Kasumi-1 (cell line): ENCODE measurements at places on chromosomes 4 and X.

GRCh38 chr4:139666735-139667281 is 1.2 kb downstream of the MGST2 start:
- peak; percentile 75 for DNase-seq

DNA sequence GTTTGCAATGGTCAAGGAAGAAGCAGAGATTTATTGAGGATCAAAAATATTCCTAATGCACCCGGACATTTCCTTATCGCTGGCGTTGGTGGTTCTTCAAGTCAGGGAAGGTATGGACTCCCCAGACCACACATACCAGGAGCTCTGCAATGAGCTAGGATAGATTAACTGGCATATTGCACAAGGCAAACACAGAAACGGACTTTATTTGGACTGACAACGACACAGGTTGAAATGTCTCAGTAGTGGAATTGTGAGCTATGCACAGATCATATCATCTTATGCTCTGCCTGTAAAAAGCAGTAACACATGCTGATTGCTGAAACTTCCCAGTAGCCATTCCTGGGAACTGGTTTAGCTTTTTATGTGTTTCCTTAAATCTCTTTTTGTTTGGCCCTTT is 1.7 kb downstream of the TSPAN7 start:
- DNase-seq: no peak

DNA sequence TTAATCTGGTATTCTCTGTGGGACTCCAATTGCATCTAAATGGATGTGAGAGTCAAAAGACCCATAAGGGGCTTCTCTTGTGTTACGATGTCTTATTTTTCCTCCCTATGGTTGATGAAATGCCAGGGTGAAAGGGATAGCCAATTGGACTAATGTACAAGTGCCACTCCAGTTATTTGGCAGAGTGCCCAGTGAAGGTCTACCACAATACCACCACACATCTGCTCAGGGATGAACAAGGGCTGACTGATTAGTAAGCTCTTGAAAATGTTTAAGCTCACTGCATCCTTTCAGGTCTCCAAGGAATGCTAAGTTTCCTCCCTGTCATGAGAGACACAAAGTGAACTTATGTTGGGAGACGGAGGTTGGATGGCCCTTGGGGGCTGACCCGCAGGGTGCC is 57.8 kb downstream of the HEPH start:
- no peak for DNase-seq

- no peak for DNase-seq
These were observed at the start of gene ENPEP for GRCh38 chr4:110475881-110476818. Gene ENPEP, plus strand, starts transcription at chr4:110476155. Its CDS starts 260 bp downstream, at chr4:110476415.

- no peak for DNase-seq
These were observed 465.1 kb downstream of the PDHA2 start for GRCh38 chr4:96305030-96305429.

GRCh38 chrX:145865082-145865481 is 47.5 kb downstream of the SLITRK2 start:
- DNase-seq: no peak

GRCh38 chr4:153518637-153519389 is 52.7 kb downstream of the TMEM131L start:
- DNase-seq: no peak

DNA sequence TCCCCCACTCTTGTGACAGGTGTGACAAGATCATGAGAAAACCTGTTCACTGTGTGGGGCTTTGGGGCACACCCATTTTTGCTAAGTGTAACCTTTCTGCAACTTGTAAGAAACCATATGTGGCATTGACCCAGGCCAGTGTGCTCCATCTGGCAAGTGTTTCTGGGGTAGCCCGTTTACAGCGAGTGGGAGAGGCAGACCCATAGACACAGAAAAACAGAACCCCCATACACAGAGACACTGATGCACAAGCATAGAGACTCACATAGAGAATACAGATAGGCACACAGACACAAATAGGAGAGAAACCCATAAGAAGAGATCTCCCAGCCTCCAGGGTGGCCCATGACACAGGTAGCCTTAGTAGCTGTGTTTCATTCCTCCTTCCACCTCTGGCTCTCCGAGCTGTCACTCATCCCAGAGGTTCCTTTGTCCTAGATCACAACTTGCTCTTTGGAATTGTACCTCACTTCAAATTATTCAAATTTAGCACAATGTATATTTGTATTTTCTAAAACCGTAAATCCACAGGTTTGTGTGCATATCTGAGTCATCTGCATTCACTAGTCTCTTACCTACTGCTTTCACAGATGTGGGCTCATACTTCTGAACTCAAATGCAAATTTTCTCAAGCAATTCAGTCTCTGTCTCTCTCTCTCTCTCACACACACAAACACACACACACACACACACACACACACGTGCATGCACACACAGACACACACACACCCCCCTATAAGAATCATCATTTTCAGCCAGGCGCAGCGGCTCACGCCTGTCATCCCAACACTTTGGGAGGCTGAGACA is 114.4 kb downstream of the SH3KBP1 start:
- no peak for DNase-seq

DNA sequence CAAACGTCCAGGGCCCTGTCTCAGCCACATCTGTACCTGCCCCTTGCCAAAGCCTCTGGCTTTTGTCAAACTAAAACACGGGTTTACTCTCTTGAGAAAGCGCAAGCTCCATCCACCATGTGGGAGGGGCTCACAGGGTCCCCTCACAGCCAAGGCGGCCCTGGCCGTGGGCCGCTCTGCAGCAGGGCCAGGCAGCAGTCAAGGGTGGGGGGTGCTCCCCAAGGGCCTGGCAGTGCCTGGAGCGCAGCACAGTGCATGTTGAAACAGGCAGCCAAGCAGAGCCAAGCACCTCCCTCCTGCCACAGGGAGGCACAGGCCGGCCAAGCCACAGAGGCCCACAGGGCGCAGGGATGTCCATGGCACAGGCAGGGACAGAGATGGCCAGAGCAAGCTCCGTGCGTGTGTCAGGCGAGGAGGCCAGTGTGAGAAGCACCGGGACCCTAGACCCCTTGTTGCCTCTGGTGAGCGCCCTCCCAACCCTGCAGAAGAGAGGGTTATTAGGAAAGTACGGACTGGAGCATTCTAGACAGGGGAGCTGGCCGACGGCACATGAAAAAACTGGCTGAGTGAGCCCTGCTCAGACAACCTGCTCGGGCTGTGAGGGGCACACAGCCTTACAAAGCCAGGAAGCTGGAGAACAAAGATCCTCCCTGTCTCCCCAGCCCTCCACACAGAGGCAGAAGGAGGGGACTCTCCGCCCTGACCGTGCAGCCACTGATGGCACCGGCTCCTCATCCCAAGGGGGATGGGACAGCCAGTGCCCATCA is 39.0 kb downstream of the FAM53A start:
- DNase-seq: no peak

DNA sequence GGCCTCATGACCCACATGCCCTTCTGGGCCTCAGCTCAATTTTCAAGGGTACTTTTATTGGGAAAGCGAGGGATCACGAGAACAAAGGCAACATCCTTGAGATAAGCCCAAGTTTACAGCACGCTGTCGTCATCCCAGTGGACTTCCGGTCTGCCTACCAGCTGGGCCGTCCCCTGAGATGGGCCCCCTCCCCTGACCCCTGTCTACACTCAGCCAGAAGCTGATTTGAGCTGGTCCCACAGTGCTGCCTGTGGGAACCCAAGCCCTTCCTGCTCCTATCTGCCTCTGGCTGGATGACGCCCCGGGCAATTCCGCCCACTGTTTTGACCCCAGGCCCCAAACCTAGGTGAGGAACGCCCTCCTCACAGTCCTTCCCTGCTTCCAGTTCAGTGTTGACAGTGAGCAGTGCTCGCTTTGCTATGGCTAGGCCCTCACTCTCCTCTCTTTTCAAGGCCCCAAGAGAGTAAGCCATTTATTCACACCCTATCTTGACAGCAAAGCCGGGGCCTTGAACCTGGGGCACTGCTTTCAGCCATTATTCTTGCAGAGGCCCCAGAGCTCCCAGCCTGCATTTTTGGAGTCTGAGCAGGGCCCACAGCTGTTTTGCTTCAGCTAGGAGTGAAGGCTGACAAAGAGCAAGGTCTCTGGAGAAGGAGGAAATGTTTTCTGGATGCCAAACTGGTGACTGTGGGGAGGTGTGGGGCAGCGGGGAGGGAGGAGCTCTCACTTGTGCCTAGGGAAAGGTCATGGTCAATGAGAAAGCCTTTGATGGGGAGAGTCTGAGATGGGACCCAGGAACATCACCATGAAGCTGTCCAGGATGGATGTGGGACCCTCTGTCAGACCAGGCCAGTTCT is 164.6 kb upstream of the BCOR start:
- no peak for DNase-seq

- no peak for DNase-seq
These were observed 780.6 kb downstream of the FAM133A start for GRCh38 chrX:94454606-94455005.

DNA sequence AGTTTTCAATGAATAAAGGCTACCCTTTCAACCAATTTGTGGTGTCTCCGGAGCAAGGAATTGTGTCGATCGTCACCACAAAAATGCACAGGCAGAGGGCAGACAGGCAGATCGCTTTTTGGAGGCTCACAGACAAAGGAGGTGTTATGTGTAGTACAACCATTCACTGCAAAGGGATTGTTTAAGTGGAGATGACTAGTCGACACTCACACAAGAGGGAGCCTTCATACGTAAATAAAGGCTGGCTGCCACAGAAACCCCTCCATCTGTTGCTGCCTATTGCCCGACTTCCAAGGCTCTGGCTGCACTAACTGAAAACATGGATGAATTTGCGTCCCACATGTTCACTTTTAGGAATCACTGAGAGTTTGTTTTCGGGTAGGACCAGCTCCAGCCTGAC is 281.1 kb downstream of the NKX6-1 start:
- DNase-seq: no peak

DNA sequence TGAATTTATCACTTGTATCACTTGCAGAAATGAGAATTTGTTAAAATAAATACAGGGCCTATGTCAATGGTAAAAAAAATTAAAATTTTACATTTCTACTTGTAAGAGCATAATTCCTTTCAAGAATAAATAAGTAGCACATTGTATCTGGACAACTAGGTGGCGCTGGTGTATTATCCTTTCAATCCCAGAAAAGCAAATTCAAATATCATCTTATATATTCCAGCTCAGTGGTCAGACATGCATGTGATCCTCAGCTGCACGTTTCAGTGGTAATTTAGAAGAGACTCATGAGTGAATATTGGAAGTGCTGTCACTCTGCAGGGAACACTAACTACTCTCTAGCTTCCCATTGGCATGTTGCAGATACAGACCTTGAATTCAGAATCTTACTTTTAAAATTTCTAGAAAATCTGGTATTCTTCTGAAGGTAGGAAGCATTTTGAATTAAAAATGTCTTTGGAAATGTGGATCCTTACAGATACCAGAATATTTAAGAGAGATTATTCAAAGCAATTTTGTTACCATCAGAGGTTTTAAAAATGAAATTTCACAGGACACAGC is 1414.7 kb upstream of the TENM3 start:
- DNase-seq: peak; percentile 87

- DNase-seq: peak; percentile 3
These were observed 19.4 kb downstream of the MTM1 start for GRCh38 chrX:150587585-150588503.

DNA sequence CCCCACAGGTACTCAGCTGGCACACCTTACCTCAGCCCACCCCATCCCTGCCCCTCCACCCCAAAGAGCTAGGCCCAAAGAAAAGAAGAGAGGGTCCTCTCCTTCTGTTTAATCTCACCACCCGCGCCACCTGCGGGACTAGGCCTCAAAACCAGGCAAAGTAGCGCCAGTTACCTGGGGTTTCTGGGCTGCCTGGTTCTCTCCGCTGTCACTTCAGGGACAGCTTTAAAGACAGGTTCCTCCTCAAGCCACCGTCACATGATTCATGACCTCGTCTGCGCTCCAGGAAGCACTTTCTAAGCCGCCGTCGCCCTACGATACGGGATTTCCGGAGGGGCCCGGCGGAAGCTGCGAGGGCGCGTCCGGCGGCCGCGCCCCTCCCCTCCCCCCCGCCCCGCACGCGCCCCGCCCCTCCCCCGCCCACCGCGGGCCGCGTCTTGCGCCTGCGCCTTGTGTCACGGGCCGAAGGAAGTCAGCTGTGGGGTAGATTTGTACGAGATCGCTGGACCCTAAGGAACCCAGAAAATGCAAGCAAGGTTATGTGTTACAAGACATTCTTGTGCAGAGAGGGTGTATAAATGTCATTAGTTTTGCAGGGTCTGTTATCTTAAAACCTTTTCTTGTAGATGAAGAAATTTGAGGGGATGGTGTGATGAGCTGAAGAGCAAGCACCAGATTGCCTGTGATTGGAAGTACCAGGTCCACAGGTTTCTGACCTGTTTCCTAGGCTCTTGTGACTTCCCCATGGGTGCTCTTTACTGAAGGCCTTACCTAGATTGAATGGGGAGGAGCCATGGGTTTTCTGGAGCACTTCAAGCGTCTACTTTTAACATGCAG is at the start of gene LAMTOR3:
TSS of gene LAMTOR3 (minus strand) at position 267 of the 837 bp plus-strand sequence. CDS start 464 bp downstream, outside the sequence.
- peak; percentile 97 for DNase-seq

DNA sequence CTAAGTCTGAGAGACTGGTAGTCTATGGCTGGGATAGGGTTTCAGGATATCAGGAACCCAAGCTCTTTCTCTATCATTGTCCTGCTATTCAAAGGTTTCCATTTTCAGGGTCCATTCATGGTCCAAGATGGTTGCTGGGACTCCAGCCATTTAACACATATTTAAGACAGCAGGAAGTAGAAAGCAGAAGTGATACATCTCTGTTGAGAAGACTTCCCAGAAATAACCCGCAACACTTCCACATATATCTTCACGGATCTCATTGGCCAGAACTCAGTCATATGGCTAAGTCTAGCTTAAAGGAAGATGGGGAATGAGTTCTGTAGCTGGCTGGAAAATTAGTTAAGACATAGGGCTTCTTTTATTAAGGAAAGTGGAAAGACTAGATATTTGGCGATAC is 23.8 kb downstream of the CTSO start:
- DNase-seq: no peak

- DNase-seq: no peak
These were observed 466.0 kb downstream of the INPP4B start for GRCh38 chr4:142380052-142380602.

- no peak for DNase-seq
These were observed 24.2 kb downstream of the HAUS3 start for GRCh38 chr4:2217726-2218125.

DNA sequence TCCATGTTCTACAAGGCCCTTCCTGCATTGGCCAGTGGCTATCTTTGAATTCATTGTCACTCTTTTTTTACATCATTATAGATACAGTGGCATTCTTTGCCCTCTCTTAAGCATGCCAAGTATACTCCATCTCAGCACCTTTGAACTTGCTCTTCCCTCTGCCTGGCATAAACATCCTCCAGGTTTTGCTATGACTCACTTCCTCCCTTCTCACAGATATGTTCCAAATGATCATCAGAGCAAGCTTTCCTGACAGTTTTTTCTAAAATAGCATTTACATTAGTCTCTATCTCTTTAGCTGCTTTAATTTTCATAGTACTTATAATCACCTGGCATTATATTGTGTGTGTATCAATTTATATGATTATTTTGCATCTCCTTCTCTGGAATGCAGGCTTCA is 553.3 kb upstream of the MAGEB2 start:
- peak; percentile 16 for DNase-seq
